H1 (cell line): ENCODE measurements at places on chromosomes 12 and 14. TPM values are rescaled to one million over a fixed set of nuclear protein-coding genes. Genes with fewer than 3 reads are reported as not detected.

- no peak for DNase-seq
- H3K36me3 ChIP-seq = no peaks in the 10 kb centered on the region
- H3K4me1 ChIP-seq = no peaks in the 10 kb centered on the region; the same call in 1 of the 2 replicates
- no peak overlapping the region for H3K27ac ChIP-seq
- no peaks in the 10 kb centered on the region for H3K27me3 ChIP-seq
Measured at GRCh38 chr12:53588123-53588522, 38.1 kb downstream of the ATF7 start.

- DNase-seq = no peak
- peaks cover 48% of the 10 kb centered on the region for H3K27me3 ChIP-seq
- H3K4me3 ChIP-seq = peak overlapping the region; percentile 48; the same call in 1 of the 2 replicates
- H3K4me1 ChIP-seq = peaks cover 2% of the 10 kb centered on the region; the same call in 1 of the 2 replicates
- no peaks in the 10 kb centered on the region for H3K36me3 ChIP-seq
- H3K27ac ChIP-seq = no peak overlapping the region
Measured at GRCh38 chr14:67514203-67514607, 18.9 kb upstream of the PLEKHH1 start.

DNA sequence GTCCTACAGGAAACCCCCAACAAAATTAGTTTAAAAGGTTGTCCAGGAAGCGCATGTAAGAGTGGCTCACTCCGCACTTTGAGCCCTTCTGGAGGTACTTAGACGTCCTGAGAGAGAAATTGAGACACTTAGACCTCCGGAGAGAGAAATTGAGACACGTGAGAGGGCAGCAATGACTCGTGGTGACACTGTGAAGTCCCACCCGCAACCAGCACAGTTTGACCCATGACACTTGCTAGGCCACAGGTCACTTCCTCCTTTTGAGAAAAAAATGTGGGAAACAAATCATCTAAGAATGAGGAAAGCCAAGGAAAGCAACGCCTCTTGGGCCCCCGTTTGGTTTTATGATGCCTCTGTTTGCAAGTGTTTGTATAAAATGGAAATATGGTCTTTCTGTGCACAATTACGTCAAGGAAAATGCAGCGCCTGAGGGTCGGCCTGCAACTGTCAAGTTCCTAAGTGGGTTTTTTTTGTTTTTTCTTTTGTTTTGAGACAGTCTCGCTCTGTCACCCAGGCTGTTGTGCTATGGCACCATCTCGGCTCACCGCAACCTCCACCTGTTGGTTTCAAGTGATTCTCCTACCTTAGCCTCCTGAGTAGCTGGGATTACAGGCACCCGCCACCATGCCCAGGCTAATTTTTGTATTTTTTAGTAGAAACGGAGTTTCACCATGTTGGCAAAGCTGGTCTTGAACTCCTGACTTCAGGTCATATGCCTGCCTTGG is 13.6 kb upstream of the CDCA4 start:
- no peaks in the 10 kb centered on the region for H3K4me1 ChIP-seq
- DNase-seq = no peak
- no peak overlapping the region for H3K27ac ChIP-seq
- peak overlapping the region; percentile 59; the same call in 1 of the 2 replicates for H3K4me3 ChIP-seq

CD4 gene
- 3.2 and 3.4 TPM in 2 replicates for total RNA-seq

SLC17A8 gene
- total RNA-seq = 0.11 and 0.30 TPM in 2 replicates

GRCh38 chr12:124568431-124569374 is 1.3 kb upstream of the NCOR2 start:
- no peaks in the 10 kb centered on the region for H3K36me3 ChIP-seq
- no peaks in the 10 kb centered on the region for H3K27me3 ChIP-seq
- peak; percentile 63 for DNase-seq
- peak overlapping the region; percentile 86; the same call in 1 of the 2 replicates for H3K4me3 ChIP-seq
- peak overlapping the region; percentile 29; the same call in 1 of the 2 replicates for H3K27ac ChIP-seq
- H3K4me1 ChIP-seq = peaks cover 29% of the 10 kb centered on the region

GRCh38 chr14:52840877-52841276 is 49.5 kb upstream of the GNPNAT1 start:
- DNase-seq = no peak
- H3K27ac ChIP-seq = no peak overlapping the region
- no peak overlapping the region for H3K4me3 ChIP-seq
- no peaks in the 10 kb centered on the region for H3K27me3 ChIP-seq

DNA sequence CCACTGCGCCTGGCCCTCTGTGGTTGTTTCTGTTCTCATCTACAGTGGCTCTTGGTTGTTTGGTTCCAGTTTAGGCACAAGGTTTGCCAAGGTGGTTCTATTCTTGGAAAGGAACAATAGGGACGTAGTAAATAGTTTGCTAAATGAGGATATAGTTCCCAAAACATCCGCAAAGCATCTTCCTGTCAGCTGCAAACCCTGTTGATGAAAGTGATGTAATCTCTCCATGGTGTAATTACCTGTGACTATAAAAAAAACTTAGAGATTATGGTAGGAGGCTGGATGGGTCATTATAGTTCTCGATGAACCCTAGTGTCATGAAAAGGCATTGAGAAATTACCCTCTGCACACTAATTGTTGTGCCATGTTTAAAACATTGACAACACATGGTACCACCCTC is 52.9 kb downstream of the SUSD6 start:
- no peaks in the 10 kb centered on the region for H3K27me3 ChIP-seq
- no peak for DNase-seq
- no peak overlapping the region for H3K27ac ChIP-seq
- H3K4me1 ChIP-seq = 0 out of 2 replicates have a peak, but pooled peaks cover 5% of the 10 kb centered on the region

DNA sequence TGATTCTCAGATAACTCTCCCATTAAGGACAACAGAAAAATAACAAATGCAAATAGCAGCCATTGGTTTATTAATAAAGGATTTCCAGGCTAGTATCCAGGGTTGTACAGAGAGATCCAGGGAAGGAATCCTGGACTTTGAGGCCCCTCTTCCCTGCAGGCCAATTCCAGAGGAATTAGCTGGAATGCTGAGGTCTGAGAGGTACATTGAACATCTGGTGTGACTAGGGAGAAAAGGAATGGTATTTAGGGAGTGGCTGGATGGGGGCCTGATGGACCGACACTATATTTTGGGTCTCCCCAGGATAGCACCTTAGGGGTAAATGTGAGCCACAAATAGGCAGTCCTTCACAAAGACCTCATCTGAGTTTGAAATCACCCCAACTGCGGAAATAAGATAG is 924.5 kb downstream of the AACS start:
- no peak overlapping the region for H3K27ac ChIP-seq
- no peak overlapping the region for H3K4me3 ChIP-seq
- no peak for DNase-seq

DNA sequence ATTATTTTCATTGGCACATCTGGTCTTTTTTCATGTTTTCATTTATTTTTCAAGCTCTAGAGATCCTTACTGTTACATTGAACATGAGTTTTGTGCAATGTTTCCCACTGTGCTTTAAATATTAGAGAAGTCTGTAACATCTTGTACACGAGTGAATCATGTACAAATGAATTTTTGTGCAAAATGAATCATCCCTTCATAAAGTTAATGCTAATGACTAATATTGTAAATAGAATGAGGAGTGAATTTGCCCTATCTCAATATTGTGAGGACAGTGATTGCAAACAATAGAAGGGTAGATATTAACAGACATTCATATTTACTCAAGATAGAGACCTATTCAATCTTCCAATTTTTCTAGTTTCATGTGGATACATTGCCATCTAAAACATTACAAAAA is 463.3 kb upstream of the FOXG1 start:
- no peak for DNase-seq
- H3K4me1 ChIP-seq = no peaks in the 10 kb centered on the region; the same call in 1 of the 2 replicates
- no peak overlapping the region for H3K4me3 ChIP-seq

AKAP6 gene
- 0.61 and 0.89 TPM in 2 replicates for total RNA-seq

DNA sequence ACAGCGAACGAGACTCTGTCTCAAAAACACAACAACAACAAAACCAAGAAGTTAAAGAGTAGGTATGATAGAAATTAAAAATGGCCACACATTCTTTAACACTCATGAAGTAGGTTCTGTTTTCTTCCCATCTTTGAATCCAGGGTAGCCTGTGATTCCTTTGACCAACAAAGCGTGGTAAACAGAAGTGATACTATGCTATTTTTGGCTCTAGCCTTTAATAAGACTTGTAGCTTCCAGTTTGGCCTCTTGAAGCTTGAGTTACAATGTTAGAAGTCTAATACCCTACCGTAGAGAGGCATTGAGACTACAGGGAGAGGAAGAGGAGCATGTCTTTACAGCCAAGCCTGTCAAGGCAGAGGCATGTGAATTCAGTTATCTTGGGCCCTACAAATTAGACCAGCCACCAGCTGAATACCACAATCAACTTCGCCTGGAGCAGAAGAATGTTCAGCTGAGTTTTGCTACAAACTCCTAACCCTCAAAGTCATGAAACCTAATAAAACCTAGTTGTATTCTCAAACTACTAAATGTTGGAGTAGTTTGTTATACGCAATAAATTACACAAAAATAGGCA is 4.9 kb upstream of the NEMF start:
- H3K36me3 ChIP-seq = no peaks in the 10 kb centered on the region
- H3K4me1 ChIP-seq = peaks cover 4% of the 10 kb centered on the region; the same call in 1 of the 2 replicates
- no peaks in the 10 kb centered on the region for H3K27me3 ChIP-seq
